ENCODE measurements at places on chromosomes 5 and 9. TPM values are rescaled to one million over a fixed set of nuclear protein-coding genes. Genes with fewer than 3 reads are reported as not detected.

GRCh38 chr5:116248432-116248831, 163.6 kb downstream of the COMMD10 start:
- H3K36me3 ChIP-seq = no peaks in the 10 kb centered on the region
- no peaks in the 10 kb centered on the region for H3K27me3 ChIP-seq
- H3K27ac ChIP-seq = no peak overlapping the region
- no peaks in the 10 kb centered on the region for H3K4me1 ChIP-seq
- H3K4me3 ChIP-seq = no peak overlapping the region

- H3K4me3 ChIP-seq = no peak overlapping the region
- no peak for DNase-seq
- H3K4me1 ChIP-seq = peaks cover 12% of the 10 kb centered on the region
- no peak overlapping the region for H3K27ac ChIP-seq
- H3K36me3 ChIP-seq = peaks cover 39% of the 10 kb centered on the region
- H3K27me3 ChIP-seq = no peaks in the 10 kb centered on the region
Observed at GRCh38 chr5:138832218-138832617, 42.9 kb downstream of the LRRTM2 start.

DNA sequence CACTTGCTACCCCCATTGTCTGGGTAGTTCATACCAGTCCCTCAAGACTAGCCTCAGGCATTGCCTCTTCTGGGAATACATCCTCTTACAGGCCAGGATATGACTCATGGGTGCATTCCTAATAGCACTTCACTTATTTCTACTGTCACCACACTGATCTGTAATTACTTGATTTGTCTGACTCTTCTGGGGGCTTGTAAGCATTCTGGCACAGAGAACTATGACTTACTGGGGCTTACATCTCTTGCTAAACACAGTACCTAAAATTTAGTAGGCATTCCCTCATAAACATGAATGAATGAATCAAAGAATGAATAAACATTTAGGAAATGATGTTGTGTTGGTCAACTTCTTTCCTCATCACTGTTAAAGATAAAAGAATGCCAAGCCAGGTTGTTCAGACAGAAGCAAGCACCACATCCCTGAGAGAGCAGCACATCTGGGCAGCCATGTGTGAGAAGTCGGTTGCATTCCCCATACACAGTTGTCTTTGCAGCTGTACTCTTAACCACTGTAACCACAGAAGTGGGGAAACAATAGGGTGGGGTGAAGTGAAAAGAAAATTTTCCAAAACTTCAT, 27.6 kb downstream of the IL7R start:
- H3K4me1 ChIP-seq = no peaks in the 10 kb centered on the region
- DNase-seq = no peak
- H3K27ac ChIP-seq = no peak overlapping the region
- no peak overlapping the region for H3K4me3 ChIP-seq

DNA sequence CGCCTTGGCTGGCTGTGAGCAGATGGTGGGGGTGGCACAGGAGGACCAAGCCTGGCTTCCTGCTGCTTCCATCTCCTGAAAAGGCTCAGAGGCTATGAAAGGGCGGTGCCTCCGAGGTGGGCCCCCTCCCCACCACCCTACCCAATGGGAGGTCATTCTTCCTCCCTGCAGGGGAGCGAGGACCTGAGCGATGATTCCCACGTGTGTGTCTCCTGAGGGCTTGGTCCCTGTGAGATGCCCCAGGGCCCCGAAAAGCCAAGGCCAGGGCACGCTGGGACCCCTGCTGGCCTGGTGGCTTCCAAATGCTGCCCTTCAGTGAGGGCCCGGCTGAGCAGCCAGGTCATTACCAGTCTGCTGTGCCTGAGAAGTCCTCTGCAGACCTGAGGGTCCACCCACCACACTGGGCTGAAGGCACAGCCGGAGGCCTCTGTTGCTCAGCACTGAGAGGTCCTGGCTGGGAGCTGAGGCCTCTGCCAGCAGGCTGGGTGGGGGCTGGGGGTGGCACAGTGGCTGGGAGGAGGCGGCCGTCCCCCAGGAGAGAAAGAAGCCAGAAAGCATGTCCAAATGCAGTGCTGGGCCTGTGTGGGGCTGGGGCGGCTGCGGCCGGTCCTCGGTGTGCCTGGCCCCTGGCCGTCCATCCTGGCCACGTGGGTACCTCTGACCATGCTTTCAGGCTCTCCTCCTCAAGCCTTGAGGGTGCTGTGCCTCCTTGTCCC, 14.0 kb upstream of the SLC6A19 start:
- no peaks in the 10 kb centered on the region for H3K36me3 ChIP-seq
- H3K27ac ChIP-seq = no peak overlapping the region
- H3K4me3 ChIP-seq = no peak overlapping the region

GRCh38 chr5:157236423-157236822, 29.5 kb upstream of the CYFIP2 start:
- peaks cover 10% of the 10 kb centered on the region for H3K27me3 ChIP-seq
- no peak for DNase-seq
- no peaks in the 10 kb centered on the region for H3K36me3 ChIP-seq
- no peak overlapping the region for H3K27ac ChIP-seq

Gene NR2F1
- total RNA-seq = 0.27 TPM
